ENCODE measurements at places on chromosomes 16 and 17.

DNA sequence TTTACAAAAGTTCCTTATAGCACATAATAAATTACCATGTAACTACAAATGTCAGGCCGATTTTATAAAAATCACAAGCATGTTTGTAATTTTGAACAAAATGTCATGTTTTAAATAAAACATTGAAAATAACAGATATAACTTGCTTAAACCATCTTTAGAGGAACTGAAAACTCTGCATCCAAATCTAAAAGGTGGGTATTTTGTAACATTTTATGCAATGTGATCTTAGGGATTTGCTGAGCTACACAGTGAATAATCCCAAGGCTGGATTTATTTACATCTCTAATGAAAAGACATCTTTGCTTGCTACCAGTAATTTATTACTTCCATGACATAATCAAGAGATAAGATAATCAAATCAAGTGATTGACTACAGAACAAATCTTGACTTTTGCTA lies 47.5 kb downstream of the N4BP1 start:
- DNase-seq, result no peak

GRCh38 chr16:49510141-49510540 lies 136.5 kb downstream of the C16orf78 start:
- no peak for DNase-seq

DNA sequence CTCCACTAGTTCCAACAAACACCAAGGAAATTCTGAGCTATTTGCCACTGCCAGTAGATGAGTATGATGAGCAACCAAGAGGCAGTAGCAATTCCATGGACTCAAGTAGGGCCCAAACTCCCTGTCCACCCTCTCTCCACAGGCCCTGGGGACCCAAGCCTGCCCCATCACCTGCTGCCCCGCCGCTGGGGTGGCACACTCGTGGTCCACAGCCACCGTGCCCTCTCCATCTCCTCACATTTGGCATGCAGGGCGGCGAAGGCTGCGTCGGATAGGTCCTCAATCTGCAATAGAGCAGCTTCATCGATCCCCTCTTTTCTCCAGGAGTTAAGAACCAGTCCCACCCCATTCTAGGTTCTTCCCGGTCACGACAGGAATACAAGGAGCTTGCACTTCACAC lies 33.9 kb downstream of the STH start:
- DNase-seq, result no peak

DNA sequence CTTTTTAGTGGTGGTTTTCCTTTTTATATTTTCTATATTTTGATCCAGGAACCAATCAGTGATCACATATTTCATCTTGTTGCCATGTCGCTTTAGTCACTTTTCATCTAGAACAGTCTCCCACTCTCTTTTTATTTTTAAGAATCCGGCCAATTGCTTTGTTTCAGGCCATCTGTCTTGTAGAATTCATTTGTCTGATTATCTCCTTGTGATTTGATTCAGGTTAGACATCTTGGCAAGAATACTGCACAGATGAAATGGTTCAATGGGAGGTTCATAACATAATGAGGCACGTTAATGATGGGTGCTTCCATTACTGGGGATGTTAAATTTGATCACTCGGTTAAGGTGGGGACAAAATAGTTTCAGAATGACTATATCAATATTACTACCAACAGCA lies 49.1 kb downstream of the NUP88 start:
- DNase-seq, result no peak

- peak; percentile 51 for DNase-seq
These were observed 48.7 kb upstream of the AMZ2 start for GRCh38 chr17:68198931-68199836.

- DNase-seq, result no peak
These were observed 16.3 kb downstream of the MAPT start for GRCh38 chr17:45910667-45911066.

DNA sequence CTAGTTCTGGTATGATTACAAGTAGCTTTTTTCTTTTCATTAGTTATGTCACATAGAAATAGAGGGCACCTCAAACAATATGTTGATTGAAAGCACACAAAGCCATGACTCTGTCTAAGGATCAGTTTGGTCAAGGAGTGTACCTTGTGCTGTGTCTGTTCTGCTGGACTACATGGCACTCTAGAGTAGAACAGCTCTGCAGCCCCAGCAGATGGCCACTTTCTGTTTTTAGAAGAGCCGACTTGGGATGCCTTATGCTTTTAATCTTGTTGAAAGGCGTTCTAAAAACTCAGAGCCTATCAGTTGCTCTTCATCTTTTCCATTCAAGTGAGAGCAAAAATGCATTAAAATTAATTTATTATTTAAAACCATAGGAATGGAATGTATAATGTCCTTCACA lies 49.3 kb upstream of the CA10 start:
- DNase-seq, result no peak

All from stimulated activated CD4-positive, alpha-beta T cell treated with anti-CD3 and anti-CD28 coated beads, Interleukin-4, amount 100 ng/mL, for 1 hour (primary cell).